ENCODE measurements at places on chromosomes 5 and 9.

- no peak for DNase-seq
Observed at GRCh38 chr9:123355761-123356431, at the start of gene CRB2. Gene CRB2 (plus strand): TSS chr9:123356197. CDS start chr9:123356261, 64 bp downstream.

- no peak for DNase-seq
Observed at GRCh38 chr5:78964889-78965288, 20.2 kb downstream of the ARSB start.

DNA sequence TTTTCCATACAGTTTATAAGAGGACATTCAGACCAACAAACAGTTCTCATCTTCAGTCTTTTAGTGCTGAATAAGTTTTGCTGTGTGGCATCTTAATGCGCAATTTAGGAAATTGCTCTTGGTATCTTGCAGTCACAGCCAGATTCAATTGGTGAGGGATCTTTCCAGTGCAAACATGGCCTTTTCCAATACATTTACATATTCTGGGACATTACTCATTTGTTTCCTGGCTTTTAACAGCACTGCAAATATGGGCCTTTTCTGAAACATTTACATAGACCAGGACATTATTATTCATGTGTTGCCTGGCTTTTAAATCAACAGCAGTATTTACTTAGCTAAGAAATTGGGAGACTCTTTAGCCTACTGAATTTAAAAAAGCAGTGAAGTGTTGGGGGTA lies 22.7 kb downstream of the ANKRD33B start:
- no peak for DNase-seq

- no peak for DNase-seq
Observed at GRCh38 chr9:2874001-2874750, 30.3 kb upstream of the PUM3 start.

DNA sequence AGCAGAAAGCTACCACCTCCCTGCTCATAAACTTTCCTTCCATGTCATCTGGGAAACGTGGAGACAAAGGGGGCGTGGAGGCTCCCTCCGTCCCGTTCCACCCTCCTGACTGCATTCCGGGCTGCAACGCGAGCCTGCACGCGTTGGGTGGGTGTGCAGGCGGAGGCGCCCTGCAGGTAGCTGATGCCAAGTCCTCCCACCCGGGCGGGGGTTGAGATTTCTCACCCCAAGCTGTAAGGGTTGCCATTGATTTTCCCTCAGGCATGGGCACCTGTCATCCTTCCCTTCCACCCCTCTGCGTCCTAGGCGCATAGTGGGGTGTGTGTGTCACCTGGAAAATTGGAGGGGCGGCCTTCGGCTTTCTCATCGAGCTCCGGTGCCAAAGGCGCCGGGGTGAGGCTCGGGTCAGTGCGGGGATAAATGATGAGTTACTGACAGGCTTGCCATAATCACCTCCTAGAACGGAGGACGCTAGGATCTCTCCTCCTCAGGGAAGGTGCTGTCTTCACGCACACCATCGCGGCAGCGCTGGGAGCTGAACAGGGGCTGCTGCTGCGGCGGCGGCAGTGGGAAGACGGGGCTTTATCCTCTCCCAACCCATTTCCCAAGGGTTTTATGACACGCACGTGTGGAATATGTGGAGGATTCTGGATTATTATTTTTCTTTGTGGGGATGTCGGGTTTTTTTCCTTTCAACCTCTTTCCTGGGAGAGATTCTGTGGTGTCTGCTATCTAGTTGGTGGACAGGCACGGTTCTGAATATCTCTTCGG lies 973 bp downstream of the PLPPR1 start:
- DNase-seq = no peak

DNA sequence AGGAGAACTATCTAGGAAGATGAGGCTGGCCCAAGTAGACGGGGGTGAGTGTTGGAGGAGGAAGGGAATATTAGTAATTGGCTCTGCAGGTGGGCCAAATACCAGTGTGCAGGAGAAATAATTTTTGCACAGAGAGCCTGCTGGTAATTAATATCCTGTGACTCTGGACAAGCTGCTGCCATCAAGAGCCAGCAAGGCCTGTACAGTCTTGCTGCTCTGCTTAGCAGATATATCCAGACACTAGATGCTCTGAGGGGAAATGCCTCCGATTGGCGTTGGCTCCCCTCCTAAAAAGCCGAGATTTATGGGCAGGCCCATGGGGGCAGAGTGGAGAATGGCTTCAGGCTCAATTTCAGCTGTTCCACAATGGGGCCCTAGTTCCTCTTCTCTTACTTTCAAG lies 29.6 kb upstream of the ASTN2 start:
- DNase-seq = no peak

DNA sequence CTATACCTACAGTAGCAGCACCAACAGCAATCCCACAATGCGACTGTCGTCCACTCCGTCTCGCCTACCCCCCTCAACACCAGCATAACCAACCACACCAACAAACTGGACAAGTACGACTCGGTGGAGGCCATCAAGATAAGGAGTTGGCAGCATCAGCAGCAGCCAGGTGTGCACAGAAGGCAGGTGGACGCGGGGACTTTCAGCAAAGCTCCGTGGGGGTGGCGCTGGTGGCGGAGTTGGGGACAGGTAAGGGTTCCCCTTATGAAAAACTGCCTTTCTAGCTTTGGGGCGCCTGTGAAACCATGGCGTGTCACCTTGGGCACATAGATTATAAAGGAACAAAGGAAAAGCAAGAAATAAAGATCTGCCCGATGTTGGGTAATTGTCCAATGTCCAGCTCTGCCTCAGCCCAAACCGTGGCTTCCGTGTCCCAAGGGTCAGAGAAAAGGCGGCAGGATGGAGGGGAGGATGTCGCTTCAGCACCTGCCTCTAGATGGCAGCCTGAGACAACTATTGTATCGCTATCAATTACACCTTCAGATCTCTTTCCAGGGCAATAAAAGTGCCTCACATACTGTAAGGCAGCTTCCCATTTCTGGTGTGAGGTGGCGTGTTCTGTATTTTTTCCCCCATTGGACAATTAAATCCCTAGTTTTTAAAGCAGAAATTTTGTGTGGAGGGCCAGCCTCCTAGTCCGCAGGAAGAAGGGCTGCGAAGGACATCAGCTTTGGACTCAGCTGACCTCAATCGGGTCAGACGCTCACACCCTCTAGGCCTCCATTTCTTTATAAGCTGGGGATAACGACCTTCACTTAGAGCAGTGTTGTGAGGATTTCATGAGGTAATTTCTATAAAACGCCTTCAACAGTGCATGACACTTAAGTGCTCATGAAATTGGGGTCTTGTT lies 58.8 kb downstream of the MTRR start:
- no peak for DNase-seq

DNA sequence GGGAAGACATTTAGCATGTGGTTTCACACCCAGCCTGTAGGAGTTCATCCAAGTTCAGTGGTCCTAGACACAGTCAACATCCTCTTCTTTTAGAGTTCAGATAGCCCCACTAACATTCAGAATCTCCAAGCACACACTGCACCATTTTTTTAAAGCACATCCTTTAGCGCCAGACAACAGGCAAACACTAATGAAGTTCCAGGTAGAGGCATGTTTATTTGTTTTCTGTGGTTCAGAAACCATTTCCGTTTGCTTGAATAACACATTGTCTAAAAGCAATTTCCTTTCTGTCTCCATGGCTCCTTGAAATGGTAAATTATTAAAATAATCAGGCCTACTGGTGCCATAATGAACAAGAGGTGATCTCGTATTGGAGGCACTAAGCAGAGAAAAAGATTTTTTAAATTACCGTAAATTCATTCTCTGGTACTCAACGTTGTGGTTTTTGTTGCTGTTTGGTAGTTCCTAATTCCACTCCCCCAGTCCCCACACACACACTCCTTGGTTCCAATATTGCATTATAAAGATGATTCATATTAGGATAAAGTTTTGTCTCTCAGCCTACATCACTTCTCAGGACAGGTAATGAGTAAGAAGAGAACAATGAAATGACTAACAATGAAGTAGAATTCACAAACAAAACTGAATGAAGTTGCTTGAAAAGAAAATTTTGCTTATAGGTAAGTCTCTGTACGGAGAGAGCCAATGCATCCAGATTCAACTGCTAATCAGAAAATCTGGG lies 153.1 kb downstream of the PCSK1 start:
- DNase-seq = no peak

DNA sequence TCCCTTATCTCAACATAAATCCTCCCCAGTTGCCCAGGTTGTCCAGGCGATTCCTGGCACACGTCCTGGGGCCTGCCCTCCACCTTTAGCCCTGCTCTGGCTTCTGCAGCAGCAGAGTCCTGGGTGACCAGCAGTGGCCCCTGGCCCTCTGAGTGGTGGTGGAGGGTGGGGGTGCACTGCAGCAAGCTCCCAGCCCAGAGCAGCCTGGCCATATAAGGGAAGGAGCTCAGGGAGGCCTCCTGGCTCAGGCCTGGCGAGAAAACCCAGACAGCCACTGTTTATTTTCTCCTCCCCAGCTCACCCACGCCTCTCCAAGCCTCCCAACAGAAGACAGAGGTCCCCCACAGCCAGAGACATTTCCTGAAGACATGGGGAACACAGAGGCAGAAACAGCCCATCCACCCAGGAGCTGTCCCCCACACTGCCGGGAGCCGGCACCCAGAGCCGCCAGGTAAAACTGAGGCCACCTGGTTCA lies 44.7 kb upstream of the IL17B start:
- DNase-seq = no peak

DNA sequence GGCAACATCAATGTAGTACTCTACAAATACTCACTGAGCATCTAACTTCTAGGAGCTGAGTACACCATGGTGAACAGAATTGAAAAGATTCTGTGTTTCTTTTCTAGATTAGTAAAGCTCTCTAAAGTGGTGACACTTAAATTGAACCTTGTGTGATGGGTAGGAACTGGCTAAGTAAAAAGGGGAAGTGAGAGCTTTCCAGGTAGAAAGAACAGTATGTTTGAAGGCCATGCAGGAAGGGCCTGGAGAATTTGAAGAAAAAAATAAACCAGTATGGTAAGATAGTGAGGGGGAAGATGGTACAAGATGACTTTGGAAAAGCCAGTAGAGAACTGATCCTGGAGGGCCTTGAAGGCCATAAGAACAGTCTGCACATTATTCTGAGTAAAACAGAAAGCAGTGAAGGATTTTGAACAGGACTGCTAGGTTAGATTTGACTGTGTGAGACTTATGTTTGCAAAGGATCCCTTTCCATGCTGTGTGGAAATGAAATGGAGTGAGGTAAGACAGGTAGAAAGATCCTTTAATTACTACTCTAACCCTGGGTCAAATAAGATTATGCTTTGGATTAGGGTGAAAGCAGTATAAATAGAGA lies 46.7 kb upstream of the UBQLN1 start:
- DNase-seq = no peak

GRCh38 chr5:72559866-72560766 lies 52.9 kb upstream of the ZNF366 start:
- no peak for DNase-seq

GRCh38 chr5:33713136-33713765 lies 178.5 kb downstream of the ADAMTS12 start:
- no peak for DNase-seq

- DNase-seq = no peak
Observed at GRCh38 chr5:54821445-54822323, 163.7 kb downstream of the ESM1 start.

- no peak for DNase-seq
Observed at GRCh38 chr9:106704056-106704615, 158.8 kb upstream of the ZNF462 start.

DNA sequence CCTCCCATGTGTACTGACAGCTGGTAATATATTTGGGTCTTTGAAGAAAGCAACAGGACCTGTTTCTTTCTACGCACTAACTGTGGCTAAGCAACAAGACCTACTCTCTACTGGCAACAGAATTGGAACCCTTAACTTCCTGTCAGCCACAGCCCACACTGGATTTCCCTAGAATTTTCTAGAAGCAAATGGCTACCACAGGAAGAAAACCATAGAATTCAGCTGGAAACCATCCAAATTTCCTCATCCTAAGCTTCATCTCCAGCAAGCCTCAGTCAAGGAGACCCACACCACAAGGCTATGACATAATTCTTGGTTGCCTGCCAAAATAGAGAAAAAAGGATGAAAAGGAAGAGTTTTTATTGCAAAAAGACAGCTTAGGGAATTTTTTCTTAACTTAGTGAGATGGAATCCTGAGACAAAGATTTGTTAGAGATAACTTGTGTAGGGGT lies 171.8 kb upstream of the TNC start:
- no peak for DNase-seq

GRCh38 chr5:84301535-84301934 lies 83.1 kb downstream of the EDIL3 start:
- DNase-seq = no peak

GRCh38 chr5:135894276-135894675 lies 1.4 kb downstream of the IL9 start:
- DNase-seq = no peak

GRCh38 chr9:78691542-78691941 lies 394.6 kb downstream of the PSAT1 start:
- no peak for DNase-seq

DNA sequence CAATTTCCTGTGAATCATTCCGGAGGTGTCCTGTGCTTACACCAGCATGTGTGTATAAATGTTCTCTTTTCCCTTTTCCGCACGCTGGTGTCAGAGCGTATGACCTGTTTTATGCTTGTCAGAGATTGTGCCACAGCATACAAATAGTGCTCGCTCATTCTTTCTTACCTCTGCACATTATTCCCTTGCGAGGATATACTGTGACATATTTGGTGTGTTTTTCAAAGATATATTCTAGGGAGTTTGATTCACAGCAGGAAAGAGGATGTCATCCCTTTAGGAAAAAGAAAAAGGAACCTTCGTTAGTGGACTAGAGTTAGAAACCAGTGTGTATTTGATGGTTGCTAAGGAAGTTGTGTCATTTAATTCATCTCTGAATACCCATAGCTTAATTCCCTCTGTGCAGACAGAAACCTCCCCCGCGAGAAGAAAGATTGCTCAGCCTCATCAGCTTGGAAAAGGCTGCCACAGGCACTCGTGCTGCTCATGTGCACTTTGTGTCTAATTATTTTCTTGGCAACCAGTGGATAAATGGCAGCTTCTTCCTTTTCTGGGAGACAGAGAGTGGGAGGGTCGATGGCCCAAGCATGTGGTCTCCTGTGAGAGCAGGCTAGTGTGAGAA lies 14.7 kb upstream of the CCIN start:
- DNase-seq = no peak

- no peak for DNase-seq
Observed at GRCh38 chr5:114319821-114320220, 42.0 kb upstream of the KCNN2 start.

DNA sequence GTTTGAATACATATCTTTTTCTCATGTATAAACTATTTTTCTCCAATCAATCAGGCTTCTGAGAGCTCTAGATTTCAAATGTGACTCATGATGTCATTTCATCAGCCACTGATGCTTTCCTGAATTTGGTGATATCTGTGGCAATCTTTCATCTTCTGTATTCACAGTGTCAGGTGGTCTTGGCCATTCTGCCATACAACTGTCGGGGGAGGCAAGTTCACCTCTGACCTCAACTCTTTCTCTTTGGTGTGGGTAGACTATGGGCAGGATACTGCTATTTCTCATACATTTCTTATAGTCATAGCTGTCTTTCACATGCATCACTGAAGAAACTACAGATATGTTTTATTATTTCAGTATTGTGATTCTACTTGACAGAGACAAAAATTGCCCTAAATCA lies 414.1 kb upstream of the MEF2C start:
- DNase-seq = no peak

DNA sequence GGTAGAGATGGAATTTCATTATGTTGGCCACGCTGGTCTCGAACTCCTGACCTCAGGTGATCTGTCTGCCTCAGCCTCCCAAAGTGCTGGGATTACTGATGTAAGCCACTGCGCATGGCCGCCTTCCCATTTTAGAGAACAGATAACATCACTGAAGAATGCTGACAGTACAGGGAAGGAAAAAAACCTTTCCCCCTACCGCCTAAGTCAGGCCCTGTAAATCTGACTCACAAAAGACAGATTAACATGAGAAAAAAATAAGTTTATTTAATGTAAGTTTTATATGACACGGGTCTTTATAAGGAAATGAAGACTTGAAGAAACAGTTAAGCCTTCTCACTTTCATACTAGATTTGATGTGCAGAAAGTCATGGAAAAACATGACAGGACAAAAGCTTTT lies 227.2 kb upstream of the ZNF608 start:
- DNase-seq = no peak

Data from stimulated activated CD8-positive, alpha-beta memory T cell treated with anti-CD3 and anti-CD28 coated beads, Interleukin-2, amount 100 ng/mL, for 1 hour (primary cell).